ENCODE measurements at places on chromosomes 13 and 19. TPM values are rescaled to one million over a fixed set of nuclear protein-coding genes. Genes with fewer than 3 reads are reported as not detected.

Gene FFAR1
- not detected for total RNA-seq

DNA sequence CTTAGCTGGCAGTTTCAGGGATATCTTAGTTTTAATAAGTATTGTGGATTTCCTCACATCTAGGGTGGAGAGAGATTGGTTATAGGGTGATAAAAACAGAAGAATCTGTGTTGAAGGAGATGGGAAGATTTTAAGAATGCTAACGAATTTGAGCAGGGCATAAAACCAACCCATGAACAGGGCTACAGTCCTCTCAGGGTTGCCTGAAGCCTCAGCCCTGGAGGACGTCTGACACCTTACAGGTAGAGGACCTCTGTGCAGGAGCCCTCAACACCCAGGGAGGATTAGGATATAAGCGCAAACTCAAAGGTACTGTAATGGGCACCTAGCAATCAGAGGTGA lies 461 bp upstream of the WASF3 start:
- DNase-seq: no peak

Gene ATP4A
- not detected for total RNA-seq

Gene KLK15
- not detected for total RNA-seq

Gene SELENOV
- total RNA-seq: not detected

- no peak for DNase-seq
Observed at GRCh38 chr13:32993145-32993544, 23.1 kb upstream of the KL start.

DNA sequence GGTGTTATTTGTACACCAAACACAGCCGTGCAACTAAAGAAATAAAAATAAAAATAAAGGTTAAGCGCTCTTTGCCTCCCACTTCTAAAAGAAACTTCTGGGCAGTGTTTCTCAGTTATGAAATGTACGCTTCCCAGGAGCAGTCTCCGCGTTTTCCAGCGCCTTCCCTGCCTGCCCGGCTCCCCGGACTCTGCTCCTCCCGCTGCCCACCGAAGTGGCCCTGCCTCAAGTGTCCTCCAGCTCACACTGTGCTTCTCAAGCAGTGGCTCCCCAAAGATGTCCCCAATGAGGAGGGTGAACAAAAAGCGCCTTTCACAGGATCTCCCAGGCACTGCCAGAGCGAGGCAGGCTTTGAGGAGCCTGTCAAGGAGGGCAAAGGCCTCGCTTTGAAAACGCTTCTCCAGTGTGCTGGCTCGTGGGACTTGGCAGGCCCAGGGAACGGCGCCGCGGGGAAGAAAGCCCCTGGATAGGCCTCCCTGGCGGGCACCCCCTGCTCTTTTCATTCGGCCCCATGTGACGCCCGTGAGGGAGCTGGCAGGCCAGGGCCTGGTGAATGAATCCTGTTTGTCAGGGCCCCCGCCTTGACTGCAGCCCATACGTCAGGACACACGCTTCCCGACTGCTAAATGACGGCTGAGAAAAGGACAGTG lies 187.1 kb downstream of the FOXO1 start:
- no peak for DNase-seq

DNA sequence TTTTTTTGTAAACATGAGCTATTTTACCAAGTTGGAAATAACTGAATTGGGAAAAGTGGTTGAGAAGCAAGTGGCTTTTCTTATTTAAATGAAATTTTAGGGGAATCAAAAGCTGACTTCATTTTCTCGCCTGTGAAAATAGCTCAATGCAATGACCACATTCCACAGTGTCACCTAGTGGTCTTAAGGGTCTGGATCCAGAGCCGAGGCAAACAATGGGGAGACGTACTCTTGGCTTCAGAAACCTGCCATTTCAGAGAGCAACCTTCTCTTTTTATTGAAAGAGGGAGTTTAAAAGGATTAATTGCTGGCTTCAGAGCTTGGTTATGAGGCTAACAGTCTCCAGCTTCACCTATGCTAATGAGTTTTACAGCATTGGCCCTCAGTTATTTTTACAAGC lies 39.7 kb upstream of the RXFP2 start:
- DNase-seq: no peak

Gene FGF22
- 0.81 TPM for total RNA-seq

Gene ZNF93
- total RNA-seq: 4.7 TPM

DNA sequence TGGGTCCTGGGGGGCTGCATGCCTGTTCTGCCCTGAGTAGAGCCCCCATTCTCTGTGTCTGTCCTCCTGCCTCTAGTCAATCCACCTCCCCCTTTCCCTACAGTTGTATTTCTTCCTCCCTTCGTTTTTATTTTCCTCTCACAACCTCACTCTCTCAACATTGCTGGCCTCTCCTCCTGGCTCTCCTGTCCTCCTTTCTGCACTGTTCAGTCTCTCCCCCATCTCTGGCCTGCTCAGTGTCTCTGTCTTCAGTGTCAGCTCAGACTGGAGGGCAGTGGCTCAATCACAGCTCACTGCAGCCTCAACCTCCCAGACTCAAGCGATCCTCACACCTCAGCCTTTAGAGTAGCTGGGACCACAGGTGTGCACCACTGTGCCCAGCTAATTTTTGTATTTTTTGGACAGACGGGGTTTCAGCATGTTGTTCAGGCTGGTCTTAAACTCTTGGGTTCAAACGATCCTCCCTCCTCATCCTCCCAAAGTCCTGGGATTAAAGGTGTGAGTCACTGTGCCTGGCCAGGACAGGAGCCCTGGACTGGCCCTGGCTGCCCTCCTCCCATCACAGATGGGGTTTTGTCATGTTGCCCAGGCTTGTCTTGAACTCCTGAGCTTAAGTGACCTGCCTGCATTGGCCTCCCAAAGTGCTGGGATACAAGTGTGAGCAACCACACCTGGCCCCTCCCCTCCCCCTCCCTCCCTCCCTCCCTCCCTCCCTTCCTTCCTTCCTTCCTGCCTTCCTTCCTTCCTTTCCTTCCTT lies 32.0 kb upstream of the IGFL1 start:
- DNase-seq: no peak

Gene GRK1
- total RNA-seq: 0.24 TPM

Gene KASH5
- not detected for total RNA-seq

GRCh38 chr19:3159565-3159964 lies 19.0 kb upstream of the S1PR4 start:
- DNase-seq: no peak

DNA sequence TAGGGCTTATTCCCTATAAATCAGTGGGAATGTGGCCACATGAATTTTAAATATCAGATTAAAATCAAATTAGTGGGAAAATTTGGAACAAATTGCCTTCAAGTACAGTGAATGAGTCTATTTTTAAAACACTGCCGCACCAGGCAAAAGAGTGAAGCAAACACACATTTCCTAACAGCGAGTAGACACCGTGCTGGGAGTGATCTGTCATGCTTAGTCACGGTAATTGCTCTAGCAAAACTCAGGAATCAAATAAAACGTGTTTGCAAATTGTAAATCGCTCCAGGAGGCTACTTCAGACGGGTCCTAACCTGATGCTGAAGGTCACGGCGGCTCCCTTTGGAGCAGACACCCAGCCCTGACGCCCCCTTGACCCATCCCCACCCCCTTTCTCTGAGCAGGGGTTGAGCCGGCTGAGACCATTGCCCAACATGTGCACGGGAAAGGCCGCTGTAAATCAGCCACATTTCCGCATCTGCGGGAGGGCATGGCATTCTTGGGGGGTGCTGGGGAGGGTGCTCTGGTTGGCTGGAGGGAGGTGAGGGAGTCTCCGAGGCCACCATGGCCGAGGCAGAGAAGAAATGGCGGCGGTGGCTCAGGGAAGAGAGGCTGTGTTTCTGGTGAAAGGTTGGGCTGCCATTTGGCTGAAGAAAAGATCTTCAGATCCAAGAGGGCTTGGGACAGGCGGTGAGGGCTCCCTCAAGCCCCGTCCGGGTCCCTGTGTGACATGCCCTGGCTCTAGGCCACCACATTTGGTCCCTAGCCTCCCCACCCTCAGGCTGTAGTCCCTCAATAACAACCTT lies 8.9 kb downstream of the CEBPA start:
- no peak for DNase-seq

- no peak for DNase-seq
Observed at GRCh38 chr13:45368005-45368404, 27.0 kb upstream of the TPT1 start.

Gene DHDH
- 0.67 TPM for total RNA-seq

- no peak for DNase-seq
Observed at GRCh38 chr13:76717092-76717491, 169.1 kb downstream of the KCTD12 start.

- no peak for DNase-seq
Observed at GRCh38 chr19:35272954-35273649, 4.3 kb downstream of the USF2 start.

Gene FARP1
- 347 TPM for total RNA-seq

GRCh38 chr13:113786262-113786841 lies 27.3 kb downstream of the TMEM255B start:
- DNase-seq: no peak

DNA sequence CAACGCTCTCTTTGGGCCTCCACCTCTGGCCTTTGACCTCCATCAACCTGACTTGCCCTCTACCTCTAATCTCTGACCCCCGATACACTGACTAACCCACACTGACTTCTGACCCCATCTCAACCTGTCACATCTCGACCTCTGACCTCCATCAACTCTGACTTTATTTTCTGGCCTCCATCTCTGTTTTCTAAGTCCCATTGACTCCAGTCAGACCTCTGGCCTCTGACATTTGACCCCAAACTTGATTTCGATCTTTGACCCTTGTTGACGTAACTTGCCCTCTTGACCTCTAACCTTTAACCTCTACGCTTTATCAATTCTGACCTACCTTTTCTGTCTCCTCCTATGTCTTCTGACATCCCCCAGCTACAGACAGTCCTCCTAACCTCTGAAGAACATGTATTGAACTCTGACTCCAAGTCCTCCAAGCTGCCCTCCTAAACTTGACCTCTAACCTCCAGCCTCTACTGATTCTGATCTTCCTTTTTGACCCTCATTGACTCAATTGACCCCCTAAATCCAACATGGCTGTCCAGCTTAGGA lies 780 bp downstream of the ACP4 start:
- no peak for DNase-seq

- DNase-seq: no peak
Observed at GRCh38 chr19:3576696-3577443, 4.1 kb downstream of the HMG20B start.

- DNase-seq: no peak
Observed at GRCh38 chr19:56836059-56836458, 4.5 kb downstream of the PEG3 start.

DNA sequence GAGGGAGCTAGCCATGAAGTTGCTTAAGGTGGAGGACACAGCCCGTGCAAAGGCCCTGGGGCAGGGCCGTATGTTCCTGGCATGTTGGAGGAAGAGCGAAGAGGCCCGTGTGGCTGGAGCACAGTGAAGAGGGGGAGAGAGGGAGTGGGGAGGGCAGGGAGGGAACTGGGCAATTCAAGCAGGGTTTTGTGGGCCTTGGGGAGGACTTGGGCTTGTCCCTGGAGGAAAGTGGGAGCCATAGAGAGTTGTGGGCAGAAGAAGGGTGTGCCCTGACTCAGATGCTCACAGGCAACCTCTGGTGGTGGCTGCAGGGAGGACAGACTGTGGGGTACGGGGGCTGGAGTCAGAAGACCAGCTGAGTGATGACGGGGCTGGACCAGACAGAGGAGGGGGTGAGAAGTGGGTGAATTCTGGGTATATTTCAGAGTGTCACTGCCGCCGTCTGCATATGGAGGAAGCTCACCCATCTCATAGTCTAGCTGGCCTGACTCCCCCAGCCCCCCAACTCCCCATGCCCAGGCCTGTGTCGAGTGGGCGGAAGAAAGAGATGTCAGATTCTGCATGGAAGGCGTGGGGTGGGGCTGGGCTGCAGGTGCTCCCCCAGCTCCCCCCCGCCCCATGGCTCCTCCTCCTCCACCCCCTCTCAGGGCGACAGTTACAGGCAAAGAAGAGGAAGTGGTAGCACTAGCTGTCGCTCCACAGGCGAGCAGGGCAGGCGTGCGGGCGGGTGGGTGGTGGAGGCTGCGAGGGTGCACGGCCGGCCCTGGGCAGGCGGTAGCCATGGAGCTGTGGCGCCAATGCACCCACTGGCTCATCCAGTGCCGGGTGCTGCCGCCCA lies at the start of gene VAV1:
Gene VAV1 (plus strand): TSS at position 681 of the 838 bp plus-strand sequence. CDS start 100 bp downstream, at position 781.
- DNase-seq: no peak

Gene SPINT2
- 30.4 TPM for total RNA-seq

Measured in osteocyte (in vitro differentiated cells).